ENCODE measurements at places on chromosomes 12 and 14.
A peak's percentile ranks its signal among the peaks of the same experiment; 100 is the strongest.

DNA sequence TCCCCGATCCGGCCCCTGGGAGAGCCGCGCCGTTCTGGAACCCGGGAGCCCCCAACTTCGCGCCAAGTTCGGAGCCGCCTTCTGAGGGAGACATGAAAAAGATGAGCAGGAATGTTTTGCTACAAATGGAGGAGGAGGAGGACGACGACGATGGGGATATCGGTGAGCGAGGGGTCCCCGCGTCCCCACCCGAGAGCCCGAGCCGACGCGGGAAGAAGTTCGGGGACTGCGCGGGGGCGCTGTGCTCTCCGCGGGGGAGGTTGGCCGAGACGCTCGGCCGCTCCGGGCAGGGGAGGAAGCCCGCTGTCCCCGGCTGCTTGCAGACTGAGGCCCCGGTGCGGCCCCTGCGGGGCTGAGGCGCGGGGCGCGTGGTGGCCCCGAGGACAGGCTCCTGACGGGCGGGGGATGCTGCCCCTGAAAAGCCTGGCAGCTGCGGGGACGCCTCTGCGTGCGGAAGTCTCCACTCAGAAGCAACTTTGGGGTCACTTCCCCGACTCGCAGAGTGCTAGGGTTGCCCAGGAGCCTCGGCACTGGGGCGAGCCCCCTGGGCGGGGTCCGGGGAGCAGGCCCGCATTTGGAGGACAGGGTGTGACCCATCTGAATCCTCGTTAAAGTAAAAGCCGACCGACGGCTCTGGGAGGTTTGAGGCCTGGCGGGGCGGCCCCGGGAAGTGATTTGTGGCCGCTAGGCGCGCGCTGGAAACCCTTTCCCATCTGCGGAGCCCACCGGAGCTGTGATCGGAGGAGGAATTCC lies 511 bp downstream of the ANO6 start:
- peak; percentile 10 for DNase-seq

- no peak for DNase-seq
Observed at GRCh38 chr12:124520907-124521306, 46.5 kb downstream of the NCOR2 start.

DNA sequence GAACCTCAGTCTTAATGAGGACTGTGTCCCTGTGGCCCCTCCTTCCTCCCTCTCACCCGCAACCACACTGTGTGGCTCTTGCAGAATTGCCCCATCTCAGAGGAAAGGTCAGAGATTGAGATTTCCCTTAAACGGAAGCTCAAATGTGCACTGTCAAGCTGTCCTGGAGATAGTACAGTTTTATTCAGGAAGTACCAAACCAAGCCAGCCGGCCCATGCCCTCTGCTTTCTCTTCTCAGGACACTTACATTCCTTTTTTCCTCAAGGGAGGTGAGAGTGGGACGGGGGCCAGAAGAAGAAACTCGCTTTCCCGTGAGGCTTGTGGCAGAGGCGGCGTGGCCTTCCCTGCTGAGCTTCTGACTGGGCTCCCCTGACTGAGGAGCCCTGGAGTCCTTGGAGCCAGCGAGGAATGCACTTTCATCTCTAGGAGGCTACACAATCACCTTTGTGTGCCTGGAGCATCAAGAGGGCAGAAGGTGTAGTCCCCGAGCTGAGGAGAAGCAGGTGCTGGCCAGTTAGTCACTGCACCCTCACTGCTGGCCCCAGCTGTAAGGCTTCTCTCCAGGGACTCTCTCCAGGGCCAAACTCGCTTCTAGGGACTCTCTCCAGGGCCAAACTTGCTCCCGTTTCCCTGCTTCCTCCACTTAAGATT lies 24.1 kb upstream of the ATP2A2 start:
- no peak for DNase-seq

GRCh38 chr12:119686355-119686754 lies 18.4 kb downstream of the PRKAB1 start:
- DNase-seq, result no peak

DNA sequence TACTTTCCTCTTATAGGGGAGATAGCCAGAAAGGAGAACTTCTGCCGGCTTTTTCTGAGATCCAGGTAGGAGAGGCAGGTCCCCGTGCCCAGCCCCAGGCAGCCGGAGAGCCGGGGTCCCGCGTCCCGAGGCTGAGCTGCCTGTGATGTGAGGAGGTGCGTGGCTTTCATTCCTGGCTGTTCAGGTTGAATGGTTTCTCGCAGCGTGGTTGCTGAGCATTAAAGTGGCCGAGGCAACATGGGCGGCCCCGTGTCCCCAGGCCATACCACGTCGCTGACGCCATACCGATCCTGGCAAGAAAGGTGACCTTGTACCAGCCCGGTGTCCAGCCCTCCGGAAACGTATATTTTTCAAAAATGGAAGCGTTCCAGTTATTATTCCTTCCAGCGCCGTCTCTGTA lies 116.7 kb upstream of the MYL2 start:
- no peak for DNase-seq

GRCh38 chr12:102735104-102735503 lies 181.9 kb downstream of the PAH start:
- DNase-seq, result no peak

- no peak for DNase-seq
Observed at GRCh38 chr14:56333359-56334292, 215.4 kb downstream of the PELI2 start.

DNA sequence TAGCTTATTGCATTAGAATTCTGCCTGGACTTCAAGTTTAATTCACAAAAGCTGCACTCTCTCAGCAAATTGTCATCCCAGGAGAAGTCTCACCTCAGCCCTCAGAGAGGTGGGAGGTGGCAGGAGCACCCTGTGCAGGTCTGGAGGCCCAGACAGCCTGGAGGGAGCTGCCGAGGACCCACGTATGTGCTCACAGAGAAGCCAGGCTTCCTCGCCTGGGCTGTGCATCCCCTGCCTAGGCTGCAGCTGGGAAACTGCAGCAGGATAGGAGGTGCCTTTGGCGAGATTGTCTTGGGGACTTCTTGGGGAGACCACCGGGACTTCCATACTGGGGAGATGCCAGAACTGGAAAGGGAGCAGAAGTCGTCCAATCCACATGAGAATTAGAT lies 8.8 kb downstream of the CPNE6 start:
- no peak for DNase-seq

- DNase-seq, result no peak
Observed at GRCh38 chr12:128961308-128961902, 108.1 kb downstream of the GLT1D1 start.

- DNase-seq, result no peak
Observed at GRCh38 chr12:4108803-4109345, 164.7 kb upstream of the CCND2 start.

- DNase-seq, result no peak
Observed at GRCh38 chr14:105055736-105056302, 9.4 kb downstream of the GPR132 start.

GRCh38 chr14:43745746-43746145 lies 761.3 kb downstream of the FSCB start:
- no peak for DNase-seq

DNA sequence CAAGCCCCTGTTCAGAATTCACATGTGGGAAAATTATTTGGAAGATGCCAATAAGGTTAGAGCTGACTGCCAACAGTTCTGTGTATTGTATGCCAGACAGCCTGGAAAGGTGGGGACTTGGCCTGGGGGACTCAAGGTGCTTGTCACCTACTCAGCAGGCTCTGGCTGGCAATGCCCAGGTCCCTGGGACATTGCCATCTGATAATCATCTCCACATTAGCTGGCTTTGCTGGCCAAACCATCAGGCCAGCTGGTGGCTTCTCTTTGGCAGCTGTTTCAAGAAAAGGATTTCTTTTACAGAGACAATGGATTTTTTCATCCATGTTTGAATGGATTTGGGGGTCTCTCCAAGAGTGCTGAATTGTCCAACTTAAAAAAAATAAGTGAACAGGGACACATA lies 165.2 kb downstream of the BRMS1L start:
- no peak for DNase-seq

DNA sequence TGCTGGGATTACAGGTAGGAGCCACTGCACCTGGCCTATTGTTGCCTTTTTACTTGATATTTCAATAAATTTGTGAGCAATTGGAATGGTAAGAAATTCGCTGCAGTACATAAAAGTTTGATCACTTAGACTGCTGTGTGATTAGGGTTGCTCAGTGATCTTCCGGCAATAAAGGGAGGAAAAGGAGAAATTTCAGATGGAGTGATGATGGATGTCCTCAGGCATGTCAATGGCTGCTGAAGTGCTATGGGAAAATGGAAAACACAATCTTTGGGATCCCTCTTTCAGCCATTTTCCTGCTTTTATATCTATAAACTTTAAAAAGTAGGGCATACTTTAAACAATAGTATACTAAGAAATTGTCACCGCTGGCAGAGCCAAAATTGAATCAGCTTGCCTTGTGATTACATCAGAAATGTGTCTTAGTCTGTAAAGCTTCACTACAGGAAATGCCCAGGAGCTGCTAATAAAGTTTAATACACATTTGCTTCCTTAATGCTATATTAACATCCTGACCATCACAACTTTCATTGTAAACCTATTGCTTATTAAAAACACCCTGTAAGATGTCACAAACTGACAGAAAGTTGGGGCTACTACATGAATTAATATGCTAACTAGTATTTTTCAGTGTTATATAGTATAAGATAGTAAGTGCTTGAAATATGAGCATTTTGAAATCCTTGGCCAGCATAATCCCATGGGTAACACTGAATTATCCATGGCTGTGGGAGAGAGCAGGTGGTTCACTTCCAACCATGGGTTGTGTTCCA lies 13.7 kb upstream of the FBXL14 start:
- DNase-seq, result no peak

DNA sequence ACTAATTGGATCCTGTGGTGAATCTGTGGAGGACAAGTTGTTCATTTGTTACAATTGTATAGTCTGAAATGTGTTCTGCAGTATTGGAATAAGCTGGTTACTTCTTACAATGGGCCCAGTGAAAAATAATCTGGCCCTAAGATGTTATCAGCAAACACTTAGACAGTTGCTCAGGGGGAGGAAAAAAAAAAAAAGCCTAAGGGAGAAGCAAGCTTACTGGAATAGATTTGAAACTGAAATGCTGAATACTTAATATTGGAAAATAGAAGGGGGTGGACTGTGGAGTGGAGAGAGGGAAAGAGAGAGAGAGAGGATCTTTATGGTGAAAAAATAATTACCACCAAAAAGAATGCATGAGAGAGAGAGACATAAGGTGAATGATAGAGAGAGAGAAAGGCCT lies 4.0 kb downstream of the FOXG1 start:
- DNase-seq, result no peak

- DNase-seq, result no peak
Observed at GRCh38 chr12:117046011-117046369, 53.2 kb downstream of the TESC start.

DNA sequence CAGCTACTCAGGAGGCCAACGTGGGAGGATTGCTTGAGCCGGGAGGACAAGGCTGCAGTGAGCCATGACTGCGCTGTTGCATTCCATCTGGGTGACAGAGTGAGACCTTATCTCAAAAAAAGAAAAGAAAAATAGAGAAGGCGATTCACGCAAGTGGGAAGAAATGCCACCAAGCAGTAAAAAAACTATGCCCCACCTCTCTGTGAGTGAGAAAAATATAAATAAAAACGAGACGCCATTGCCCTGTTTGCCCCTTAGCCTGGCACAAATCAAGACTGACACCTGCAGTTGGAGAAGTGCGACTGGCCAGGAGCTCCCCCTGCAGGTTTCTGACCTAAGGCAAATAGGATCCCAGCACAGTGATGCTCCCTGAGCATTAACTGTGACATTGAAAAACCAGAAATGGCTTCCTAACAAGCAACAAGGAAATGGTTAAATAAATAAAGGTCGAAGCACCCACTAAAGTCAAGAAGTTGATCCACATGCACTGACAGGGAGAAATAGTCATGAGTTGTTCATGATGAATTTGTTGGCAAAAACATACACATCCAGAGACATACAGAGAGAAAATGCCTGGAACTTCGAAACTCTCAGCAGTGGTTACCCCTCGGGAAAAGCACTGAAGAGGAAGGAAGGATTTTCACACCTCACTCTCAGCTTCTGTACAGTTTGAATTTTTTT lies 21.1 kb downstream of the GSC start:
- DNase-seq, result no peak

GRCh38 chr12:65623507-65623906 lies 200.8 kb upstream of the HMGA2 start:
- no peak for DNase-seq

DNA sequence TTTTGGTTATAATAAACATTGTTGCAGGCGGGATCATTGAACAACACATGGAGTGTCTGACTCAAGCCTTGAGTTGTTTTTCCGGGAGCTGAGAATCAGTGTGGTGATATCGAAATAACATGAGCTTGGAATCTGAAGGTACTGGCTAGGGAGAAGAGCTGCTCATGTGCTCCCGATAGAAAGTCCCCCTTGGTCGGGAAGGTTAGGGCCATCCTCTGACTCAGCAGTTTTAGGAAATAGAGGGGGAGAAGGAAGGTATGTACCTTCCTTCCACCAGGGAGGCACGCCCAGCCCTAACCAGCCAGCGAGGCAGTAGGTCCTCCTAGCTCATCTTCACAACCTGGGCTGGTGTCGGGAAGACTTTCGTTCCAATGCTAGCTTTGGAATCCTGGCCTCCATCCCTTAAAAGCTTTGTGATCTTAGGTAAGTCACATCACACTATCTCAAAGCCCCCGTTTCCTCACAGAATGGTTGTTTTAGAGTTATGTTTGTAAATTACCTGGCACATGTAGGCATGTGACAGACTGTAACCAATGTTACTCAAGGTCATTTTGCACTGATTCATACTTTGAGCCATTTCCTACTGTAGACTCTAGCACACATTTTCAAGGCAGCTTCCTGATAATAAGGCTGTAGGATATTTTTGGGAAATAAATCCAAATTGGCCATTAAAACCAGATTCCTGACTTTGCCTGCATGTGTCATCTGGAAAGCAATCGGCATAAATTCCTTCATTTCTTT lies 1.9 kb upstream of the RAB35 start:
- DNase-seq, result no peak

GRCh38 chr14:100835548-100836310 lies 9.8 kb downstream of the MEG3 start:
- DNase-seq, result no peak

GRCh38 chr14:100278702-100279101 lies 27.5 kb downstream of the SLC25A29 start:
- DNase-seq, result no peak

GRCh38 chr14:44820230-44820964 lies 141.3 kb downstream of the KLHL28 start:
- no peak for DNase-seq

DNA sequence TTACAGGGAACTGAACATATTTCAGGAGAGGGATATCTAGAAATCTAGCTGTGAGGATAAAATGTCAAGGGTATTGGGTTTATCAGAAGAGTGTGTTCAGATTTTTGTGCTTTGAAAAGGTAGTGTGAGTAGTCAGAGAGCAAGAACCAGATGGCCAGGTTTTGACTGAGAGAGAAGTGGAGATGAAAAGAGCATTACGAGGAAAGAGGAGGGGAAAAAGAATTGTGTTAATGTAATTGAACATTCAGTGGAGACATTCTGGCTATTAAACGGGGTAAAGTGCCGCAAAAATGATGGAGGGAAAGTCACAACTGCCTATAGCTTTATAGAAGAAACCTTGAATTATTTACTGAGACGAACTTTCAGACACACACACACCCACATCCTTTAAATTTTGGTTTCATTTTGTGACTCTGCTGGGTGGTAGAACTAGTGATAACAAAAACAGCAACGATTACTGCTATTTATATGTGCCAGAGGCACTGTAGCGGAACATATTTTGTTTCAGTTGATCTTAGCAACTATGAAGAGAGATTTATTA lies 213.6 kb downstream of the ERC1 start:
- no peak for DNase-seq

GRCh38 chr12:168763-169525 lies 45.0 kb downstream of the SLC6A12 start:
- no peak for DNase-seq
